Activated CD4-positive, alpha-beta T cell treated with anti-CD3 and anti-CD28 coated beads, Interleukin-2, amount 50 U/mL, for 4 hours (primary cell): ENCODE measurements at places on chromosomes 7 and 10.

DNA sequence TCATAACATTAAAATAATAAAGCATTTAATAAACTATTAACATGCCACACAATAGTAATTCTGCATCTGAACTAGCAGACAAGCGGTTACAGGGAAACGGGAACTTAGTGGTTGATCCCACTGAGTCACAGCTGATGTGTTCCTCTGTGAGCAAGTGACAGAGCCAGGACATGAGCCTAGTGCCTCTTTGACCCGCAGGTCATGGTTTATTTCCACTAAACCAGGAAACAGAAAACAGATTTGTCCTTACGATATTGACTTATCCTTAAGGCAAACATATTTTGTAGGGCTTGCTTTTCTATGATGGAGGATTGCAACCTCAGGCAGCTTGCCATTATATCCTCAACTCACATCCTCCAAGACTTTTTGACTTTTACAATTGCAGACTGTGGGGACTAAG is 987.3 kb downstream of the CCSER2 start:
- DNase-seq, result no peak

DNA sequence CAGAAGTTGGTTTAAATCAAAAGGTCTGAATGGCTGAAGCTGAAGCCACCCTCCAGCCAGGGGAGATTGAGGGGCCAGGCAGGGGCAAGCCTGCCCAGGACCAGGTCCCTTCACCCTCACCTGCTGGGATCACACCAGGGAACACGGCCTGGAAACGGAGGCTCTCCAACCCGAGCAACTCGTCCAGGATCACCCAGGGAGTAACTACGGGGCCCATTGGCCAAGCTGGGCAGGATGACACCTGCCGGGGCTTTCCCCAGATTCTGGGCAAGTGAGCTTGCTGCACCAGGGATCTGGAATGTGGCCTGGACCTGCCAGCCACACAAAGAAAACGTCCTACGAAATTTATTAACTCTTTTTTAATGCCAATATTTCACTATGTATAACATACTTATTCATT is 30.4 kb upstream of the PPP2R2D start:
- DNase-seq, result no peak

DNA sequence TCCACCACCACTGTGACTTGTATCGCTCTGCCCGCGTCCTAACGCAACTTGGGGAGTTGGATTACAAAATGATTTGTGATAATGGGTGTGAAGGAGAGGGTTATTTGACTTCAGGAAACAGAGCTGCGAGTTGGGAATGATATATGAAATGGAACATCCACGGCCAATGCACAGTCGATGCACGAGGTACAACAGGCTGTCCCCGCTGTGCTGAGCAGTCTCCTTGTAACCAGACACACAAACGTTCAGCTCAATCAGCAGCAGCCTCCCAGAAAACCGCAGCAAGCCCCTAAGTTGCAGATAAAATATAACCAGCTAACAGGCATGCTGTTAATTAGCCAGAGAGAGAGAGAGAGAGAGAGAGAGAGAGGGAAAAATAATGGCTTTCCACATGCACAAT is 332.7 kb upstream of the MGMT start:
- no peak for DNase-seq

DNA sequence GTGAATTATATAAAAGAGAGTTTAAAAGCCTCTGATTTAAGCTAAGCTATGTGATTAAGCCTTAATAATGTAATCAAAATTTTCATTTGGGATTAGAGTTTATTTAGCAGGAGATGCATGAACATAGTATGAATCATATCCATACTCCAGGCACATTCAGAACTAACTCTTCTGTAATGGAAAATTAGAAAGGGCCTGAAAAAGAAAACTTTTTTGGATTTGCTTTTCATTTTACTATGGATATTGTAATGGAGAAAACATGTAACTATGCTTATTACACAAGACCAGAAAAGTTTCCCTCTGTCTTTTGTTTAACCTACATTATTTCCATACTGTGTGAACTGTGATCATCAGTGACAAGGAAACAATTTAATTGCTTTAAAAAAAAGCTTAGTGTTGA is 22.0 kb downstream of the TES start:
- DNase-seq, result no peak

GRCh38 chr10:90171014-90171722 is 469.8 kb downstream of the KIF20B start:
- no peak for DNase-seq
